ENCODE measurements at places on chromosomes 6 and 20.
A peak's percentile ranks its signal among the peaks of the same experiment; 100 is the strongest.

- no peaks in the 10 kb centered on the region for H3K27me3 ChIP-seq
- H3K4me3 ChIP-seq, result no peak overlapping the region
- H3K4me1 ChIP-seq, result no peaks in the 10 kb centered on the region
- H3K36me3 ChIP-seq, result no peaks in the 10 kb centered on the region
Measured at GRCh38 chr6:148112851-148113319, 229.8 kb upstream of the SASH1 start.

DNA sequence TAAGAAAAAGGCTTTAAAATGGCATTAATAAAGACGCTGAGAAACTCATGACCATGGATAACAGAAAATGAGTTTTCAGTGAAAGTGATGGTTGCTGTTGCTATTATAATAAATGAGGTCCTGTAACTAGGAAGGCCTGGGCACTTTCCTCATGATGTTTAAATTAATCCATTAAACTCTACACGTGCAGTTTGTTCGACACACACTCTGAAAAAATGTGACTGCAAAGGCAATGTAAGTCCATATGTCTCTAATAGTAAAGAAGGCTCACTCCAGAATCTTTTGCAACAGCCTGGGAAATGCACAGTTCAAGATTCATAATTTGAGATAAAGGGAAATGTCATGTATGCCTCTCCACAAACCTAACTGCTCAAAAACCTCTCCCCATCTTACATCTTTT, 153.4 kb downstream of the COL12A1 start:
- no peaks in the 10 kb centered on the region for H3K36me3 ChIP-seq
- no peak overlapping the region for H3K27ac ChIP-seq

GRCh38 chr6:166736634-166737033, 109.6 kb upstream of the RPS6KA2 start:
- no peaks in the 10 kb centered on the region for H3K36me3 ChIP-seq
- H3K27ac ChIP-seq, result no peak overlapping the region
- no peaks in the 10 kb centered on the region for H3K27me3 ChIP-seq
- no peaks in the 10 kb centered on the region for H3K4me1 ChIP-seq
- no peak overlapping the region for H3K4me3 ChIP-seq

- no peak overlapping the region for H3K27ac ChIP-seq
- no peak for DNase-seq
- no peak overlapping the region for H3K4me3 ChIP-seq
- no peaks in the 10 kb centered on the region for H3K36me3 ChIP-seq
- H3K27me3 ChIP-seq, result no peaks in the 10 kb centered on the region
- H3K4me1 ChIP-seq, result no peaks in the 10 kb centered on the region
Measured at GRCh38 chr20:36400909-36401735, 95.0 kb downstream of the DLGAP4 start.

GRCh38 chr6:93819189-93819588, 399.8 kb upstream of the EPHA7 start:
- DNase-seq, result no peak
- H3K27ac ChIP-seq, result no peak overlapping the region
- no peaks in the 10 kb centered on the region for H3K27me3 ChIP-seq
- H3K36me3 ChIP-seq, result no peaks in the 10 kb centered on the region
- no peaks in the 10 kb centered on the region for H3K4me1 ChIP-seq
- no peak overlapping the region for H3K4me3 ChIP-seq

DNA sequence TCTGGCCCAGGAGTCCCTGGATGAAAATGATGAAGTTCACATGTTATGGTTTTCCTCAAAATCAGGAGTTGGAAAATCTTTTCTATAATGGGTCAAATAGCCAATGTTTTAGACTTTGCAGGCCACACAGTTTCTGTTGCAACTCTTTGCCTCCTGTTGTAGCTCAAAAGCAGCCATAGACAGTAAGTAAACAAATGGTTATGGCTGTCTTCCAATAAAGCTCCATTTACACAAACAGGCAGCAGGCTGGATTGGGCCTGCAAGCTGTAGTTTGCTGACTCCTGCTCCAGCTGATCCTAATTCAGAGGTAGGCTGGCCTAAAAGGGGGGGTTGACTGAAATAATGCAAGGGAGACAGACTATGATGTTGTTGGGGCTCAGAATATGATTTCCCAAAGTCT, 33.0 kb downstream of the METTL24 start:
- no peak overlapping the region for H3K4me3 ChIP-seq
- peaks cover 65% of the 10 kb centered on the region for H3K4me1 ChIP-seq
- H3K27me3 ChIP-seq, result no peaks in the 10 kb centered on the region
- DNase-seq, result no peak

- H3K36me3 ChIP-seq, result peaks cover 29% of the 10 kb centered on the region
- no peaks in the 10 kb centered on the region for H3K27me3 ChIP-seq
- H3K4me3 ChIP-seq, result no peak overlapping the region
- no peak overlapping the region for H3K27ac ChIP-seq
- DNase-seq, result no peak
Measured at GRCh38 chr6:57324538-57324937, 7.1 kb downstream of the PRIM2 start.

DNA sequence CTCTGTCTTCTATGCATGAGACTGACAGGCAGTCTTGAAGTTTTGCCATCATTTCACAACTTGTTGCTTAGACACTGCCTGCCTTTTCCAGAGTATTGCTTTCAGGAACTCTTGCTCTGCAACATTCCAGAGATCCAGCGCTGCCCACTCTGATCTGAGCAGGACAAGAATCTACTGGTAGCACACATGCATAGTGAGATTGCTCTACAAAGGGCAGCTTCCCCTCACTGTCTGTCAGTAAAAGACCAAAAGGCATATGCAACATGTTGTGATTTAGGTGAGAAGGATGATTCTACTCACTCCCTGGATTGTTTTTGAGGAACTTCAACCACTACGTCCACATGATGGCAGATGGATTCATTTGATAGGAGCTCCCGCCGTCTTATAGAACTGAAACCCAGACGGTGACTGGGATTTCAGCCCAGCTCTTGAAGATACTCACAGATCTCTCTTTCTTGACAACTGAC, 259.1 kb downstream of the ARID1B start:
- H3K4me1 ChIP-seq, result peaks cover 51% of the 10 kb centered on the region
- DNase-seq, result no peak
- no peaks in the 10 kb centered on the region for H3K27me3 ChIP-seq
- no peak overlapping the region for H3K4me3 ChIP-seq
- H3K36me3 ChIP-seq, result no peaks in the 10 kb centered on the region

GRCh38 chr20:25076731-25077609, 5.0 kb downstream of the VSX1 start:
- H3K27me3 ChIP-seq, result peaks cover 13% of the 10 kb centered on the region
- H3K36me3 ChIP-seq, result no peaks in the 10 kb centered on the region
- H3K4me1 ChIP-seq, result peaks cover 22% of the 10 kb centered on the region
- DNase-seq, result peak; percentile 74
- no peak overlapping the region for H3K27ac ChIP-seq

GRCh38 chr6:73388800-73389512, 5.7 kb upstream of the DDX43 start:
- no peak overlapping the region for H3K27ac ChIP-seq
- peak overlapping the region; percentile 39 for H3K4me3 ChIP-seq
- no peak for DNase-seq

- no peaks in the 10 kb centered on the region for H3K27me3 ChIP-seq
- no peaks in the 10 kb centered on the region for H3K36me3 ChIP-seq
- H3K27ac ChIP-seq, result no peak overlapping the region
- no peak overlapping the region for H3K4me3 ChIP-seq
- peak; percentile 84 for DNase-seq
Measured at GRCh38 chr20:18197382-18198070, 59.9 kb downstream of the KAT14 start.

GRCh38 chr6:140178935-140179334, 804.5 kb upstream of the CITED2 start:
- no peaks in the 10 kb centered on the region for H3K36me3 ChIP-seq
- H3K4me1 ChIP-seq, result no peaks in the 10 kb centered on the region
- peak overlapping the region; percentile 37 for H3K27ac ChIP-seq
- no peak for DNase-seq

DNA sequence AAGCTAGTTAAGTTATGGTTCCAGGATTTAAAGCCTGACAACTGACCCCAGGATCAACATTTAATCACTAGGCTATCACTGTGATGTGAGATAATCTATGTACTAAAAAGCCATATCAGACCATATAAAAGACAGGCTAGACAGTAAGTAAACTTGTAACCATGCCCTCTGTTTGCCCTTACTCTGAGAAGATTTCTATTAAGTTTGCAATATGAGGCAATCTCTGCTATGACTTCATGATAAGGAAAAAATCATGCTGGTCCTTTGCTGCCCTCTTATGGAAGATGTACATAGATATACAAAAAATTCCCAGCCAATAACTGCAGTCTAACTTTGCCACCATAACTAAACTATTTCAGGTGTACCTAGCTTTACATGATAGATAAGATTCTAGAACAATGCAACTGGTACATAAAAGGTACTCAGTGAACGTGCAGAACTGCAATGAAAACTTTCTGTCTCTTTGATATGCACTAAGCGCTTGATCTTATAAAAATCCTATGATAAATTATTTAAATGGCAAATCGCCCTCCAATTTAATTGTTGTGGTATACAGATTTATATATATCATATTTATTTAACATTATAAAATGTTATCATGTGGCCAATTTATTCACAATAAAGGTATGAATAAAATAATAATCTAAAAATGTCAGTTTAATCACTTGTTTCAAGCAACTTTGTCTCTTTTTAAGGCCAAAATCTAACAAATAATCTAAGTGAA, 70.5 kb downstream of the FAM217A start:
- peak overlapping the region; percentile 36 for H3K27ac ChIP-seq
- no peaks in the 10 kb centered on the region for H3K4me1 ChIP-seq
- H3K4me3 ChIP-seq, result no peak overlapping the region
- H3K27me3 ChIP-seq, result no peaks in the 10 kb centered on the region

DNA sequence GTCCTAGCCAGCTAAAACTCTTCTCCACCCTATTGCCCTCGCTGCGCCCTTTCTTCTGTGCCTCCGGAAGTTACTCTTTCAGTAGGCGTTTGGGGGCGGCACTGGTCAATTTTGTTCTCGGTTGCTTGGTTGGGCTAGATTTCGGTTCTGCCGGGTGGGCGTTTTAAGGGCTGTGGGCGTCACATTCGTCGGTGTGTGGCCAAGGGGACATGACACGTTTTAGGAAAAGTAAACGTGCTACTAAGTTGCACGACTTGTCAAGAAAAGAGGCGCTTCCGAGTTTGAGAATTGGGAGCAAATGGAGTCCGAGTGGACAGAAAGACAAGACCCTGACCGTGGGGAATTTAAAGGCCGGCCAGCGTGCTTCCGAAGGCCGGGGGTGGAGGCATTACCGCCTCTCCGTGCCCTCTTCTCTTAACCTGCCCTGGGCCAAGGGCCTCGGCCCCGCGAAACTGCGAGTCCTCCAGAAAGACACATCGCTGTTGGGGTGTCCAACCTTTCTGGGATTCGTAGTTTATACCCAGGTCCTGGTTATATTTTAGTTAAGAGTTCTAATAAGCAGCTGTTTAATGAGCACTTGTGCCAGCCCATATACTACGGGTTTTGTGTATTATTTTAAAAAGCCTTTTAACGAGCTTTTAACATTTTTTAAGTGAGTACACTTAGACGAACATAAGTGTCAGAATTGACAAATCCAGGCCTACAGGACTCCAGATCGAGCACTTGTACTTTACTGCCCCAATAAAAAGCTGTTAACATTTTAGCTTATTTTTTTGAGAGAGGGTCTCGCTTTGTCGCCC, 664 bp upstream of the BAG6 start:
- peak overlapping the region; percentile 95 for H3K27ac ChIP-seq
- peak overlapping the region; percentile 72 for H3K4me3 ChIP-seq
- peaks cover 33% of the 10 kb centered on the region for H3K4me1 ChIP-seq
- peaks cover 15% of the 10 kb centered on the region for H3K36me3 ChIP-seq
- DNase-seq, result peak; percentile 95

DNA sequence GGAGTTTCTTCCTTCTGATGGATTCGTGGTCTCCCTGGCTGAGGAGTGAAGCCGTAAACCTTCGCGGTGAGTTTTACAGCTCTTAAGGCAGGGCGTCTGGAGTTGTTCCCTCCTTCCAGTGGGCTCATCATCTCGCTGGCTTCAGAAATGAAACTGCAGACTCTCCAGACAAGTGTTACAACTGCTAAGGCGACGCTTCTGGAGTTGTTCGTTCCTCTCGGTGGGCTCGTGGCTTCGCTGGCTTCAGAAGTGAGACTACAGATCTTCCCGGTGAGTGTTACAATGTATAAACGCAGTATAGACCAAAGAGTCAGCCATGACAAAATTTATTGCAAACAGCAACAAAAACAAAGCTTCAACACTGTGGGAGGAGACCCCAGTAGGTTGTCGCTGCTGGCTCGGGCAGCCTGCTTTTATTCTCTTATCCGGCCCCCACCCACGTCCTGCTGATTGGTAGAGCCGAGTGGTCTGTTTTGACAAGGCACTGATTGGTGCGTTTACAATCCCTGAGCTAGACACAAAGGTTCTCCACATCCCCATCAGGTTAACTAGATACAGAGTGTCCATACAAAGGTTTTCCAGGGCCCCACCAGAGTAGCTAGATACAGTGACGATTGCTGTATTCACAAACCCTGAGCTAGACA, 113.2 kb downstream of the GPX5 start:
- DNase-seq, result no peak

DNA sequence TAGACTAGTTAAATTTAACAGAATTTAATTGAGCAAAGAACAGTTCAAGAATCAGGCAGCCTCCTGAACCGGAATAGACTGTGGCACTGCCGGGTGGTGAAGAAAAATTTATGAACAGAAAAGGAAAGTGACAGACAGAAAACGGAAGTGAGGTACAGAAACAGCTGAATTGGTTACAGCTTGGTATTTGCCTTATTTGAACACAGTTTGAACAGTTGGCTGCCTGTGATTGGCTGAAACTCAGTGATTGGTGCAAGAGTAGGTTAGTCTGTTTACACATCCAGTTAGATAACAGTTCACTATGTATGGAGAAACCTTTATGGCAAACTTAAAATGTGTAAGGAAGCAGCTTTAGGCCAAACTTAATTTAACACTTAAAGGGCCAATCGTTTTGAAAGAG, 116.0 kb upstream of the CITED2 start:
- H3K4me3 ChIP-seq, result no peak overlapping the region
- H3K36me3 ChIP-seq, result no peaks in the 10 kb centered on the region
- no peak for DNase-seq
- H3K4me1 ChIP-seq, result no peaks in the 10 kb centered on the region

DNA sequence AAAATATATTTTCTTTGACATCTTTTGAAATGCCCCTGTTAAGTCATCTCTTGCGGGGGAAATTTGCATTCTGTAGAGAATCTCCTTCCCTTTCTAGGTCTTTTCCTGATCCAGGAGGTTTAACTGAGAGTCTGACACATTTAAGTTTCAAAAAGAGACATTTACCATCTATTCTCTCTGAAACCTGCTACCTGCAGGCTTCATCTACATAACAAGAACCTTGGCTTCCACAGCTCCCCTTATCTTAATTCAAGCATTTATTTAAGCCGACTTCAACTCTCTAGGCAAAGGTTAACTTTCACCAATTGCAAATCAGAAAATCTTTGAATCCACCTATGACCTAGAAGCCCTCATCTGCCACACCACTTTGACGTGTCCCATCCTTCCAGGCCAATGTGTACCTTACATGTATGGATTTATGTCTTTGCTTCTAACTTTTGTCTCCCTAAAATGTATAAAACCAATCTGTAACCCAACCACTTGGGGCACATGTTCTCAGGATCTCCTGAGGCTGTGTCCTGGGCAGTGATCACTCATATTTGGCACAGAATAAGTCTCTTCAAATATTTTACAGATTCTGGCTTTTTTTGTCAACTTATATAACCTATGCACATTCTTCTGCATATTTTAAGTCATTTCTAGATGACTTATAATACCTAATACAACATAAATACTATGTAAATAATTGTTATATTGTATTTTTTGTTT, 666.7 kb downstream of the UTRN start:
- DNase-seq, result no peak
- no peaks in the 10 kb centered on the region for H3K36me3 ChIP-seq
- H3K27me3 ChIP-seq, result no peaks in the 10 kb centered on the region
- H3K4me1 ChIP-seq, result no peaks in the 10 kb centered on the region
- H3K27ac ChIP-seq, result no peak overlapping the region

GRCh38 chr20:50868509-50869495, 62.4 kb downstream of the ADNP start:
- DNase-seq, result no peak
- H3K4me1 ChIP-seq, result no peaks in the 10 kb centered on the region
- no peak overlapping the region for H3K4me3 ChIP-seq
- no peaks in the 10 kb centered on the region for H3K36me3 ChIP-seq

All from vagina (tissue), 2 donors.